A549 treated with ZK216348 at 1 μM for 4 hours (cell line): ENCODE measurements at places on chromosomes 16 and 17. TPM values are rescaled to one million over a fixed set of nuclear protein-coding genes. Genes with fewer than 3 reads are reported as not detected.

The SNAI3 gene
- total RNA-seq = 0.14 to 0.15 TPM in 2 of 5 replicates, not detected in the others

The MAP3K14 gene
- 32.2 to 70.8 TPM (median 53.5 TPM) in 5 replicates for total RNA-seq

The CLEC16A gene
- total RNA-seq = 7.1 to 11.5 TPM (median 9.7 TPM) in 5 replicates

The KRTAP2-1 gene
- not detected in 5 replicates for total RNA-seq

The TPPP3 gene
- 7.5 to 12.4 TPM (median 12.3 TPM) in 5 replicates for total RNA-seq

The CDH1 gene
- total RNA-seq = 3.5 to 7.8 TPM (median 5.0 TPM) in 5 replicates

The MT3 gene
- total RNA-seq = 0.64 to 0.68 TPM in 2 of 5 replicates, not detected in the others

The TXNDC11 gene
- total RNA-seq = 32.9 to 45.1 TPM (median 39.0 TPM) in 5 replicates

The EPOP gene
- 10.9 to 15.5 TPM (median 13.1 TPM) in 5 replicates for total RNA-seq

The CTRB2 gene
- total RNA-seq = not detected in 5 replicates

The KRT25 gene
- total RNA-seq = not detected in 5 replicates

The CCL8 gene
- not detected in 5 replicates for total RNA-seq

The SDK2 gene
- 0.62 to 1.3 TPM (median 0.86 TPM) in 5 replicates for total RNA-seq

The CSH2 gene
- not detected in 5 replicates for total RNA-seq

The FKBP10 gene
- total RNA-seq = 70.3 to 122 TPM (median 105 TPM) in 5 replicates

The NOD2 gene
- total RNA-seq = 0.02 TPM in 1 of 5 replicates, not detected in the others

The PTX4 gene
- total RNA-seq = 0.14 TPM in 1 of 5 replicates, not detected in the others

The NAT9 gene
- 46.7 to 59.5 TPM (median 57.8 TPM) in 5 replicates for total RNA-seq

The METRNL gene
- 19.1 to 32.2 TPM (median 27.6 TPM) in 5 replicates for total RNA-seq

The CUEDC1 gene
- total RNA-seq = 37.9 to 62.6 TPM (median 52.5 TPM) in 5 replicates

The KRTAP9-2 gene
- not detected in 5 replicates for total RNA-seq

The SEPTIN1 gene
- total RNA-seq = 1.9 to 2.3 TPM (median 2.2 TPM) in 5 replicates

The NPB gene
- total RNA-seq = 0.44 to 0.65 TPM (median 0.58 TPM) in 4 of 5 replicates, not detected in the other

The SF3B3 gene
- 132 to 214 TPM (median 196 TPM) in 5 replicates for total RNA-seq

The RAB34 gene
- total RNA-seq = 209 to 253 TPM (median 243 TPM) in 5 replicates

The KRTAP2-2 gene
- total RNA-seq = not detected in 5 replicates

The NME3 gene
- total RNA-seq = 23.1 to 67.4 TPM (median 55.9 TPM) in 5 replicates

The ATP2A1 gene
- 1.3 to 2.5 TPM (median 1.9 TPM) in 5 replicates for total RNA-seq

The TRPV3 gene
- 0.15 to 0.92 TPM (median 0.33 TPM) in 5 replicates for total RNA-seq

The LPO gene
- not detected in 5 replicates for total RNA-seq

The TAT gene
- 0.04 TPM in 1 of 5 replicates, not detected in the others for total RNA-seq

The OR2C1 gene
- total RNA-seq = not detected in 5 replicates
